ENCODE measurements at places on chromosomes 16 and 17.

DNA sequence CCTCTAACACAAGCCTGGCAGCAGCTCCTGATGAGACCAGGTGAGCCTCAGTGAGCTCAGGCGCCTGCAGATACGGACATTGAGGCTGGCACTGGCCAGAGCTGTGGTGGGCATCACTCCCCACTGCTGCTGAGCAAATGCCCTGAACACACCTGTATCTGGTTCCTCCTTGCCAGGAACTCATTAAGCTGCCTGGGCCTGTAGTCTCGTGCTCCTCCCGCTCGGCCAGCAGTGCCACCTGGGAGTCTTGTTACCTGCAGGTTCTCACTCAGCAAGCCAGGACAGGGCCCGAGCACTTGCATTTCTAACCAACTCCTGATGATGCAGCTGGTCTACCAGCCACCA is 13.3 kb downstream of the EIF4A3 start:
- no peak for DNase-seq

DNA sequence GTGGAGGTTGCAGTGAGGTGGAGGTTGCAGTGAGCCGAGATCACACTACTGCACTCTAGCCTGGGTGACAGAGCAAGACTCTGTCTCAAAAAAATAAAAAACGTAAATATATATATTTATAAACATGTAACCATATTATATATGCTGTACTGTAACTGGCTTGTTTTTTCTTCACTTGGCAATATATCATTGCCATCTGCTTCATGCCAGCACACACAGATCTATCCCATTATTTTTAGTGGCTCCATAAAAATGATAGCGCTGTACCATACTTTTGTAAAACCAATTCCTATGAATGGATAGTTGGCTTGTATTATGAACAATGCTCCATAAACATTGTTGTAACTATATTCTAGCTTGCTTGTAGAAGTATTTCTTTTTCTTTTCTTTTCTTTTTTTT is 49.5 kb downstream of the GPRC5B start:
- DNase-seq = no peak

- no peak for DNase-seq
Observed at GRCh38 chr17:13557077-13557476, 44.7 kb downstream of the HS3ST3A1 start.

- DNase-seq = no peak
Observed at GRCh38 chr17:11461993-11462548, 136.2 kb upstream of the DNAH9 start.

- no peak for DNase-seq
Observed at GRCh38 chr17:39212841-39213480, 12.8 kb downstream of the STAC2 start.
